Activated T-cell treated with anti-CD3 and anti-CD28 coated beads for 4 hours (primary cell): ENCODE measurements at places on chromosomes 4 and X.

- no peak for DNase-seq
Measured at GRCh38 chr4:80079255-80079923, 6.4 kb upstream of the ANTXR2 start.

DNA sequence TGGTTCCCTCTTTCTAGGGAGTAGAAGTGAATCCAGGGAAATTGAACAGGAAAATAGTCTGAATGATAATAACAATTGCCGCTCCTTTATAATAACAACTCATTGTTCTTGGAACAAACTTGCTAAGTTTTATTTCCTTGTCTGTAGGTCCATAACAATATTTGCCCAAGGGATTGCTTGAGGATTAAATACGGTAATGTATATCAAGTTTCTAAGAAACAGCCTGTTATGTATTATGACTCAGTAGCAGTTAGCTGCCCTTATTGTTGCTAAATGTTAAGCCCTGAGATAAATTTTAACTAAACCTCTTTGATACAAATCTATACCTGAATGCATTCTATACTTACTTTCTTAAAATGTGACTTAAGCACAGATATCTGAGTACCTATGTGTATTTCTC lies 215.9 kb upstream of the AADAT start:
- DNase-seq, result no peak

GRCh38 chr4:39259571-39260330 lies 77.4 kb downstream of the WDR19 start:
- no peak for DNase-seq

- DNase-seq, result no peak
Measured at GRCh38 chr4:128338634-128339355, 51.2 kb upstream of the PGRMC2 start.

DNA sequence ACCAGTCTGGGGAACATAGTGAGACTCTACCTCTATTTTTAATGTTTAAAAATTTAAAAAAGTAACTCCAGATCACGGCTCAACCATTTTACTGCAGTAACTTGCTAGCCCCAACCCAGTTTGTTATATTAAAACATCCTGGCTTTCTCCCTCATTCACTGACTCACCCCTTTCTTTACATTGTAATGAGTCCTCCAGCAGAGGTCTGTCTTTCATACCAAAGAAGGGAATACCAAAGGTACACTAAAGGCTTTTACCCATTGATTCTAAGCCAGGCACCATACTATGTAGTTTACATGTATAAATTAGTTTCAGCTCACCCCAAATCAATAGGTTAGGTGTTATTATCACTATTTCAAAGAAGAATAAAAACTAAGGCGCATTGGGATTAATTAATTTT lies 286.9 kb downstream of the PACRGL start:
- DNase-seq, result no peak

DNA sequence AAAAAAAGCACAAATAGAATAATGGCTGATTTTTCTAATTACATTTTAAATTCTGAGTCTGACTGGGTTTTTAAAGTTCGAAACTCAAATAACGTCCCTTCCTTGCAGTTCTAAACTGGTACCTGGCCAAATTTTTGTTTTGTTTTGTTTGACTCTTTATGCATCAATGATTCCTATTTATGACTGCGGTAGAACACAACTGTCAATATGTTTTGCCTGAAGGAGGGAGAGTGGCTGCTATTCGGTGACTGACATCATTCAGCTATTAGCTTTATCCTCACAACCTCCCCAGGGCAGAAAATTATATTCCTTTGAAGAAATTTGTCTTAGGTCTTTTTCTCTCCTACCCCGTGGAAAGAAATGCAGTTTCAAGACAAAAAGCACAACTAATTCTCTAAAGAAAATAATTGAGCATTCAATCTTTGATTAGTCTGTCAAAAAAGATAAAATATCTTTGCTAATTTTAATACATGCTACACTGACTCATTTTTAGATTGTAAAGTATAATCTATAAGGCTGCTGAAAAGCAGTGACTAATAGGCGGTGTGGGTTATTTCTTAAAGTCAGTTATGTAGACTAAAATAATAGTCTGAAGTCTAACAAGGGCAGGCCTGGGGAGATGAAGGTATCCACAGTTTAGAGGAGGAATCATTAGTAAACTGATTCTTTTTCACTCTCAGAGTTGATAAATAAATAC lies 61.9 kb downstream of the TMEM150C start:
- DNase-seq, result no peak

GRCh38 chr4:81876106-81876505 lies 404.4 kb upstream of the RASGEF1B start:
- DNase-seq, result no peak

DNA sequence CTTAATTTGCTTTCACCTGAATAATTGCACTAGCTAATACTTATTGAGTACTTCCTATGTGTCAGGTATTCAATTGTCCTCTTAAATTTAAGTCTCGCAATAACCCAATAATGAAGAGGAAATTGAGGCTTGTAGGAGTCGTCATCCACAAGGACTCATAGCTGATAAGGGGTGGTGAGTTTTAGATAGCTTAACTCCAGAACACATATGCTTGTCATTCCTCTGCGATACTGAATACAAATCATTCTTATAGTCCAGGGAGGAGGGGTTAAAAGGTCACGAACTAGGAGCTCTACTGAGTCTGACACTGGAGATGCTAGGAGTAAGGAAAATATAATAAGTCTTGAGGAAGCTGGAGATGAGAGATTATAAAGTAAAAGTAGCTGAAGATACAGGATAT lies 1.4 kb upstream of the PACRGL start:
- DNase-seq, result no peak

DNA sequence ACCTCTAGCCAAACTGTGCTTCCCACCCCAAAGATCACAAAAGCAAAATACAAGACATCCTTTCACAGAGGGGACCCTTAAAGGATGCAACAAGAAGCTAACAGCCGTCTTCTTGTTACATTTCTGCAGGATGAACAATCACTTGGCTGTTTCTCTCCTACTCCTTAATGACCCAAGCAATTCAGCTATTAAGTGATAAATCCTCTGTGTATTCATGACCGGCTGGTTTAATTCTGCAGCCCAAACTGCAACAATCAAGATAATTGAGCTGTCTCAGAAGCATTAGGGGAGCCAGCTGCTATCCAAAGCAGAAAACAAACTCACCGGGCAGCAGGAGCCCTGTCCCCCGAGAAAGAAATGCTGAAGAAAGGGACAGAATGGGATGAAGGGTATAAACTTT lies 85.9 kb upstream of the ACSL4 start:
- DNase-seq, result no peak

DNA sequence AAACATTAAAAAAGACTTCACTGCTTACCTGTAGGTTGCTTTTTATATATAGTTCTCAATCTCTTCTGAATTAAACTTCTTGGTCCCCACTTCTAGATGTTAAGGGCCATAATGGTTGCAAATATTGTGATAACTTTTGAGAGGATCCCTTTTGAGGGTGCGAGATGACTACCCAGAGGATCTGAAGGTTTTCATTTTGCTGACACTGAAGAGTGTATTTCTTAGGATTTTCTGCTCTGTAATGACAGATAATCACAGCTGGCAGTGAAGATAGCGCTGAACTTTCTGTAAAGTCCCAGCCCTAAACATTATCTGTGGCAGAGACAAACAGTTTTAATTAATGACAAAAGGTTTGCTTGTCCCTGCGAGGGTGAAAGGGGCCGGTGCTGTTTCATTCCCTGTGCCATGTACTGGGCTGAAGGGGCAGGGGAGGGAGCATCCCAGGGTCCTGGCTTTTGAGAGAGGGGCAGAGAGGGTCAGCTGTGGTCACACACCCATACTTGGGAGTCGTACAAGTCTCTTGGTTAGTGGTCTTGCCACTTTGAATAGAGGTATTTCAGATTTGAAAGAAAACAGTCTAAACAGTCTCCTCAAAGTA lies 22.2 kb downstream of the CLCN4 start:
- DNase-seq, result no peak

DNA sequence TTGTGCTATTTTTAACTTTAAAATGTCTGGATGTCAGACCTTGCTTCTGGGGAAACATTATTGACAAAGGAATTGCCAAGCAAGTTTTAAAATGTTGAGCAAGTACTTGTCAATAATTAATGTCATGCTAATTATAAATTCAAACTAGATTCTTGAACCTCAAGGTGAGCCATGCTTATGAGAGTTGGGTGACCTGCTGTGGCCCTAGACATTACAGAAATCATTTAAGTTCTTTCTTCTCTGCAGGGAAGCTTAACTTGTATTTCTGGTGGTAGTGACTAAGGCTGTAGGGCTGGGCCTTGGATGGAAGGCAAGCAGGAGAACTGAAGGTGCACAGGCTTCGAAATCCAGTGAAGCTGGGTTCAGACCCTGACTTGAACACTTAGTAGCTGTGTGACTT lies 14.8 kb upstream of the UCHL1 start:
- no peak for DNase-seq

DNA sequence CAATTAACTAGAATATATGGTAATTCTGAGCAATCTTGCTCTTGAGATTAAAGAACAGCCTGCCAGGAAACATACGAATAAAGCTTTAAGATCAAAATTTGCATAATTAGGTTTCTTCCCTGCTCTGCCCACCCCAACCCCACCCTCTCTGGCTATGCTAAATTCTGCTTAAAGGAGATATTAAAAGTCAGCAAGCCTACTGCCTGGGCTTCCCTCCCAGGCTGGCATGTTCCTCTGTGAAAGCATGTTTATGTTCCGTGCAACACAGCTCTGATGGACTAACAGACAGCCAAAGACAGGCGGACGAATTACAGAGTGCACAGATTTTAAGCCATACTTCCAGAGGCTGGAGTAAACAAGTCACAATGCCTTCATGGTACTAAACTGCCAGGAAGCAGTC lies 28.4 kb downstream of the CD99L2 start:
- no peak for DNase-seq

- no peak for DNase-seq
Measured at GRCh38 chrX:72165551-72165950, 16.0 kb upstream of the PIN4 start.

GRCh38 chr4:122776916-122777315 lies 44.4 kb downstream of the BBS12 start:
- DNase-seq, result no peak
